ENCODE measurements at places on chromosomes 7 and 10. TPM values are rescaled to one million over a fixed set of nuclear protein-coding genes. Genes with fewer than 3 reads are reported as not detected.

Gene SEMA3E
- 3.7 TPM for total RNA-seq

GRCh38 chr10:112585960-112586359 is 138.9 kb downstream of the VTI1A start:
- peaks cover 19% of the 10 kb centered on the region for H3K4me1 ChIP-seq
- H3K36me3 ChIP-seq, result no peaks in the 10 kb centered on the region
- H3K4me3 ChIP-seq, result no peak overlapping the region
- peak; percentile 41 for DNase-seq

DNA sequence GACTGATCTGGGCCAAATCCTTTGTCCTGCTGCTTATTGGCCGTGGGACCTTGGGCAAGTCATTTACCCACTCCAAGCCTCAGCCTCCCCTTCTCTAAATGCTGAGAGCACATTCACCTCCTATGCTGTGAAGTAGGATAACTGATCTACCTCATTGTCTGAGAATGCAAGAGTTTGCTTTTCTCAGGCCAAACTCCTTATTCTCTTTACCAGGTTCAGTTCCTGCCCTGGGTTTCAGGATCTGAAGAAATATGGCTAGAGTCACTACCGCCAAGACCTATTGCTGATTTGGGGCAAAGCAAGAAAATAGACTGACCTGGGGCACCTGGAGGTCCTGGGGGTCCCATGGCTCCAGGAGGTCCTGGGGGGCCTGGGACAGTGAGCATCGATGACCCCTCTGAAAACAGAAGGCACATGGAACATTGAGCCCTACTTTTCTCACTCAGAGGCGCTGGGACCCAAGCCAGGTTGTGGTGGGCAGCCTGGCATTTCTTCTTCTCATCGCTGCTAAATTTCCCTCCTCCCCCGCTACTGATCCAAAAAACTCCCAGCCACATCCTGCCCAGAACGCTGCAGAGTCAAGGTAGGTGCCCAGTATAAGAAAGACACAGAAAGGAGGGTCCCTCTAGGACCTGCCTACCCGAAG is 42.4 kb downstream of the COL17A1 start:
- peak; percentile 22 for DNase-seq
- no peaks in the 10 kb centered on the region for H3K36me3 ChIP-seq
- H3K27ac ChIP-seq, result no peak overlapping the region

Gene TDRD1
- not detected for total RNA-seq

DNA sequence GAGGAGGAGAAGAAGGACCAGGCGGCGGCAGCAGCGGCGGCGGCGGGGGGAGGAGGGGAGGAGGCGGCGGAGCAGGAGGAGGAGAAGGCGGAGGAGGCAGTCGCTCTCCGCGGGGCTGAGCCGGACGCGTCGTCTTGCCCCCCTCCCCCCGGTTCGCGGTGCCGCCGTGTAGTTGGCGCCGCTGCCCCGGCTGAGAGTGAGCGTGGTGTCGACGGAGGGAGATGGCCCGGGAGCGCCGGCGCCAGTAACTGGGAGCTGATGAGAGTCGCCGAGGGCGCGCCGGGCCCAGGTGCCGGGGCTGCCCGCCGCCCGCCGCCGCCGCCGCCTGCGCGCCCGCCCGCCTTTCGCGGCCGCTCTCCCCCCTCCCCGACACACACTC is 257 bp downstream of the WAC start:
- peaks cover 12% of the 10 kb centered on the region for H3K4me1 ChIP-seq
- H3K27ac ChIP-seq, result peak overlapping the region; percentile 100
- H3K27me3 ChIP-seq, result no peaks in the 10 kb centered on the region
- peak overlapping the region; percentile 94 for H3K4me3 ChIP-seq

GRCh38 chr7:122310119-122311021 is 5.8 kb upstream of the FEZF1 start:
- H3K27ac ChIP-seq, result no peak overlapping the region
- no peaks in the 10 kb centered on the region for H3K36me3 ChIP-seq
- H3K4me3 ChIP-seq, result peak overlapping the region; percentile 61
- H3K4me1 ChIP-seq, result peaks cover 10% of the 10 kb centered on the region

DNA sequence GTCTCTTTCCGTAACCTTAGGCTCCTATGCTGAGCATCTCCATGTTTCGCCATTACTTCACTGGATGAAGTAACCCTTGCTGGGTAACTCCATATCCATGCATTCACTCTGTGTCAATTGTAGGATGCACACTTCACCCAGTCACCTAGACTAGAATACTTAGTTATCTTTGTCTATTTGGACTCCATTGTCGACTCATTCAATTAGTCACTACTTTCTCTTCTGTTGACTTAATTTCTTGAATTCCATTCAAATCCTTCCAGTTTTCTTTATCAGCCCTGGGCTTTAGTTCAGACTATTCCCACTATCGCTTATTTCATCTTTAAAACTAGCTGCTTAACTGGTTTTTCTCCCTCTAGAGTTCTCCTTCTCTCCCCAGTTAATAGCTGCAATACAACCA is 111.3 kb upstream of the TNS3 start:
- H3K4me1 ChIP-seq, result peaks cover 3% of the 10 kb centered on the region
- peak; percentile 69 for DNase-seq
- no peak overlapping the region for H3K27ac ChIP-seq

GRCh38 chr7:18715988-18716387 is 220.4 kb downstream of the HDAC9 start:
- no peak overlapping the region for H3K4me3 ChIP-seq
- DNase-seq, result no peak
- H3K36me3 ChIP-seq, result no peaks in the 10 kb centered on the region
- no peak overlapping the region for H3K27ac ChIP-seq
- H3K27me3 ChIP-seq, result no peaks in the 10 kb centered on the region

DNA sequence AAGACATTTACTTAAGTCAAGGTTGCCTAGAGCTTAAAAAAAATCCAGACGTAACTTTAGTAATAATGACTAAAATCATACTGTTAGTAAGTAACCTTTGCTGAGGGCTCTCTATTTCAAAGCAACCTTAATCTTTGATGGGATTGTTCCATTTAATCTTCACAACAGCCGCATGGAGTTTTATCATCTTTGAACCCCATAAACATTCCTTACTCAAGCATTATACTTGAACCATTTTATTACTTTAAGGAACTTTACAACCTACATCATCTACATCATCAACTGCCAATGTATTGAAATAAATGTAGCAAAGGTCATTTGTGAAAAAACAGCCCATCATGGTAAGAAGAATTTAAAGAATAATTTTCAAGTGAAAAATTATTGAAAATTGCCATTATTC is 22.9 kb upstream of the CACNB2 start:
- no peaks in the 10 kb centered on the region for H3K36me3 ChIP-seq
- no peak for DNase-seq
- H3K4me1 ChIP-seq, result no peaks in the 10 kb centered on the region
- H3K27ac ChIP-seq, result no peak overlapping the region
- no peaks in the 10 kb centered on the region for H3K27me3 ChIP-seq

GRCh38 chr10:13665516-13666262 is 78.9 kb downstream of the PRPF18 start:
- H3K27me3 ChIP-seq, result no peaks in the 10 kb centered on the region
- no peak overlapping the region for H3K4me3 ChIP-seq
- H3K36me3 ChIP-seq, result peaks cover 84% of the 10 kb centered on the region
- DNase-seq, result no peak

Gene TBC1D12
- total RNA-seq, result 7.6 TPM

DNA sequence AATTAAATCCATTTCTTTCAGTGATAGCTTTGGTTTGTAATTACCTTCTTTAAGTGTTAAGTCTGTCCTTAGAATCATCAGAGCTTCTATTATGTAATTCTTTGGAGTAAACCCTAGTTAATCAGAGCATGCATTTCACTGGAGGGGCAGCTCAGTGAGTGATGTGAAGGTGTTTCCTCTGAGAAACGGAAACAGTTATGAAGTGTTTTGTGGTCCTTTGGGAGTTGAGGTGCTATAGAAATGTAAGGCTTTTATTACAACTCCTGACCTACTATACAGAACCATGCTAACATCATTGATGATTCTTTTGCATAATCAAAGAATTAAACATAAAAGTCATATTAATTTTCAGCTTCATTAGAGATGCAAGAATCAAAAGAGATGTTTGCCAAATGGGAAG is 141.5 kb downstream of the EXOC4 start:
- no peak overlapping the region for H3K27ac ChIP-seq
- DNase-seq, result no peak
- no peaks in the 10 kb centered on the region for H3K36me3 ChIP-seq
- no peaks in the 10 kb centered on the region for H3K4me1 ChIP-seq
- no peak overlapping the region for H3K4me3 ChIP-seq

GRCh38 chr7:144519925-144520324 is 116.4 kb upstream of the NOBOX start:
- no peaks in the 10 kb centered on the region for H3K4me1 ChIP-seq
- H3K27ac ChIP-seq, result no peak overlapping the region
- no peak for DNase-seq
- H3K4me3 ChIP-seq, result no peak overlapping the region
- H3K27me3 ChIP-seq, result no peaks in the 10 kb centered on the region
- no peaks in the 10 kb centered on the region for H3K36me3 ChIP-seq
